ENCODE measurements at places on chromosomes 12 and 14.

DNA sequence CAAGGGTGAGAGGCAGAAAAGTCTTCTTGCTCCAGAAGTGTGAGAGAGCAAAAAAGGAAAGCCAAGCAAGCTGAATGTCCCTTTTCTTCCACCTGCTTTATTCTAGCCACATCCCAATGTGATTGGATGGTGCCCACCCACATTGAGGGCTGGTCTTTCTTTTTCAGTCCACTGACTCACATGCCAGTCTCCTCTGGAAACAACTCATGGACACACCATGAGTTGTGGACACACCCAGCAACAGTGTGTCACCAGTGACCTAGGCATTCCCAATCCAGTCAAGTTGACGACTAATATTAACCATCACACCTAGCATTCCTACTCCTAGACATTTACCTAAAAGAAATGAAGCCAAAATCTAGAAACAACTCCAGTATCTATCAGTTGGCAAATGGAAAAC, 7.2 kb upstream of the DICER1 start:
- no peak for DNase-seq

- DNase-seq, result no peak
Measured at GRCh38 chr12:104420868-104421267, 35.9 kb upstream of the CHST11 start.

DNA sequence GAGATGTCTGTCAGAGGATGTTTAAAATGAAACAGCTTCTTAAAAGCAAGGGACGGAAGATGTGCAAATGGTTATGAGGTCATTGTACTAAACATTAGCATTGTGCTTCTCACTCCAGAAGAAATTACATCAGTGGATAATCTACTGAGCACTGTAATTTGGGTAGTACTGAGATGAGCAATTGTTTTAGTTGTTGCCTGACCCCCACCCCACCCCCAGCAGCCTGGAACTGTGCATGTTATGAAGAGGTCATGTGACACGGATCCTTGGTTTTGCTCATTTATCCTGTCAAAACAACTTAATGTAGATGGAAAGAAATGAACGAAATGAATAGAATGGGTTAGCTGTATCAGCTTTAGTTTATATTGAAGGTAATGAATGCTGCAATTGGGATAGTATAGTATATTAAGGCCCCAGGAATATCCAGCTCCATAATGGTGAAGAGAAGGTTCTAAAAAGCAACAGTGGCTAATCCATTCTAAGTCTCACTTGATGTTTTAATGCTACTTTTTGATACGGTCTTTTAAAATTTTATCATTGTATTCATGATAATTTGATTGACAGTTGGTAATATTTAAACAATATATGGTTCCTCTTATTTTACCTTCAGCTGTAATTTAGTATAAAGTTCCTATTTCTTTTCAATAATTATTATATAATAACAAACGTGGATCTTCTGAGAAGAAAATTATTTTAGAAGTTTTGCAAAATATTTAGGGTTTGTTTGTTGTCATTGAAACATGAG, 58.5 kb downstream of the WNK1 start:
- no peak for DNase-seq

GRCh38 chr12:71940068-71940467, 1.4 kb downstream of the TPH2 start:
- DNase-seq, result no peak

DNA sequence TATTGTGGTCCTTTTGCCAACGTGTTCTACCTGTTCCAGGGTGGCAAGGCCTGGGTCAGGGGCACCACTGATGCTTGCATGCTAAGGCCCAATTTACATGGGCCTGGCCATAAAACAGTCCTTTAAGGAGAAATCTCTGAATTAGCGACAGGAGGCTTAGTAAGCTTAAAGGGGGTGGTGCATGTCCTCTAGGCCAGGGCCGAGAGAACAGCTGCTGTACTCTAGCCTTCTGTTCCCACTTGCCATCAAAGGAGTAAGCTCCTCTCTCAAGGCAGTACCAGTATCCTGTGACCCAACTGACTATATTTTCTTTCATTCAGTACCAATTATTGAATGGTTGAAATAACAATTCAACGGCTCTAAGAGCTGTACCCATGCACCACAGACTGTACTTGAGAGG, 67.7 kb upstream of the ZDHHC17 start:
- DNase-seq, result no peak

DNA sequence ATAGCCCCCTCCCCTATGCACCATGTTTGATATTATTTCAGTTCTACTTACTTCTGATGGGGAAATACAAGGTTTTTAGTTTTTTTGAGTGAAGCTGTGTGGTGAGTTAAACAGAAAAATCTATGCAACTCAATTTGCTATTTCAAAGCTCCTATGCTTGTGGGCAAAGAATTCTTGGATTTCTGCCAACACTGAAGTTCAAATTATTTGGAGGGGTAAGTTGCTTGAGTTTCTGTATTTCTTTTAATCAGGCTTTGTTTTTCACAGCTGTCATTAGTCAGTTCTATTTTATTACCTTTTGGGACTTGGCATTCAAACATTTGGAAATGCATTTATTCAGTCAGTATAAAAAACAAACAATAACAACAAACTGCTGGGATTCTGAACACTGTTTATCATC, 407.5 kb upstream of the MGAT4C start:
- DNase-seq, result peak; percentile 63

- no peak for DNase-seq
Measured at GRCh38 chr14:77037215-77037937, 8.9 kb upstream of the IRF2BPL start.
